ENCODE measurements at places on chromosomes 7 and 10.

DNA sequence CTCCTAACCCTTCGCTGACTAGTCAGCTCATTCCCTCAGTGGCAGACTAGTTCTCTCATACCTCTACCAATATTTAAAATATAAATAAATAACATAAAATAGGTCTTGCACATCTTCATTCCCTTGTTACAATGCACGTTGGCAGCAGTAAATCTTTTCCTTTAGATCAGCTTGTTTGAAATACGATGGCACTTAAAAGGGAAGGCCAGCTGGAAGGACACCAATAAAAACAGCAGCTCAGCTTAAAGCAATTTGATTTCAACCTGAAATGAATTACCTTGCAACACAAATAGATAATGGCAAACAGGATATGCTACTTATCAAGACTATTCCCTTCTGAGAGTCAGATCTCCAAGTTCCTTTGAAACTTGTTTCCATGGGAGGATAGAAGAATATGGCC, 321.8 kb downstream of the GFRA1 start:
- DNase-seq = no peak

DNA sequence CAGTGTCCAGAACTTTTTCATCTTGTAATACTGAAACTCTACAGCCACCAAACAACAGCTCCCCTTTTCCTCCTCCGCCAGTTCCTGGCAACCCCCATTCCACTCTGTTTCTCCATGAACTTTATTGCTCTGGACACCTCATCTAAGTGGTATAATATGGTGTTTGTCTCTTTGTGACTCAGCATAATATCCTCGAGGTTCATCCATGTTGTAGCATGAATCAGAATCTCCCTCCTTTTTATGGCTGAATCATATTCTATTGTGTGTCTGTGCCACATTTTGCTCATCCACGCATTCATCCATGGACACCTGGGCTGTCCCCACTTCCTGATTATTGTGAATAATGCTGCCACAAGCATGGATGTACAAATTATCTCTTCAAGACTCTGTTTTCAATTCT, 124.4 kb upstream of the FGFR2 start:
- no peak for DNase-seq

GRCh38 chr7:99514050-99514449, 9.6 kb downstream of the ZKSCAN5 start:
- no peak for DNase-seq

- DNase-seq = no peak
Observed at GRCh38 chr7:85055906-85056305, 130.9 kb downstream of the SEMA3D start.

DNA sequence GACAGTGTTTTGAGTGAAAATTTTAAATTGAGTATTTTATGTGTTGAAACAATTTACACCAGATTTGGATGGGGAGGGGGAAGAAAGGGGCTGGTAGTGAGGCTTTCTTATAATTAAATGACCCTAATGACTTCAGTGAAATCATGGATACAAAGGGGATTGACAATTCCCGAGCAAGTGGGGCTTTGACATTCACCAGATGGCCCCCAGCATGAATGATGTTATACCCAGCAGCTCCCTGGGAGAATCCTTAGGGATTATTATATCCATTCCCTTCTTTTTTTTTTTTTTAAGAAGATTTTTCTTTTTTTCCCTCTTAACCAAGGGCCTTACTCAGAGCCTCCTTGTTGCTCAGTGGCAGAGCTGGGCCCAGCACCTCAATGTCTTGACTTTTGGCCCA, 17.9 kb downstream of the PLPP4 start:
- DNase-seq = no peak

DNA sequence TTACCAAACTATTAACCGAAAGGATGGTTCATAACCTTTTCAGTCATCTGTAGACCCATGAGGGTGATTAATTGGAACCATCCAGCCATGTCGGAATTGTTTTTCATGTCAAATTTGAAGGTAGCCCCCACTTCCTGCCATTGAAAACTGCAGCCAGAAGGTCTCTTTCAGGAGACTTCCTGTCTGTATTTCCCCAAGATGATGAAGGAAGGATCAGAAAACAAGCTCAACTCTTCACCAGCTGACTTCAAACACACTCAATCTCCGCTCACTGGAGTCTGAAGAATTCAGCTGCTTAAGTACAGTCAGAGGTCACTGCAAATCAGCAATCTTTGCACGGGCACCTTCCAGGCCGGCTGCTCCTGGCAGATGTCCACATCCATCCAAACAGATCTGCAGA, 291.7 kb upstream of the NPVF start:
- no peak for DNase-seq

DNA sequence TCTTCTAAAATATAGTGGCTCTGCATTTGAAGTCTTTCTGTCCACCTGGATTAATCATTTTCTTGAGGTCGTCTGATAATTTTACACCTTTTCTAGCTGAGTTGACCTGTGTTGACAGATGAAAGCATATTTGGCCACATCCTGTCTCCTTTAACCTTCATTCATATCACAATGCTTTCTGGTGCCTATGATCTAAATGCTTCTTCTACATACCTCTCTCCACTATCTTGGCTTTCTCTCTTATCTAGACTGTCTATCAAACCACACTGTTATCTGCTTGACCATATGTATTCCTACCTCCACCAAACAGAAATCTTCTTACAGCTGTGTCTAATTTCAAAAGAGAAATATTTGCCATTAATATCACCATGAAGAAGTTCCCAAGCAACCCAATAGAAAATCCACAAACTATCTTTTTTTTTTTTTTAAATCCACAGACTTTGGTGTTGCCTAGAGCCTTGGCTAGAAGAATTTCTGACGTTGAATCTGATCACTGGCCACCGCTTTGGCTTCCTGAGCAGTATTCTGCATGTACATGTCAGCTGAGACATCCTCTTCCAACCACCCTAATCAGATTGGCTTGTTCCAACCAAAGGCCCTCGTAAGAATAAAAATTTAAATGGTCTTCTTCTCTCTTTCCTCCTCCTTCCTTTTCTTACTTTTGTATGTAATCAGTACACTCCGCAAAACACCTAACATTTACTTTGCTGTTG, 66.3 kb upstream of the SP4 start:
- no peak for DNase-seq
